ENCODE measurements at places on chromosomes 13 and 19.

GRCh38 chr13:98564204-98564603 lies 12.7 kb downstream of the STK24 start:
- no peak for DNase-seq

DNA sequence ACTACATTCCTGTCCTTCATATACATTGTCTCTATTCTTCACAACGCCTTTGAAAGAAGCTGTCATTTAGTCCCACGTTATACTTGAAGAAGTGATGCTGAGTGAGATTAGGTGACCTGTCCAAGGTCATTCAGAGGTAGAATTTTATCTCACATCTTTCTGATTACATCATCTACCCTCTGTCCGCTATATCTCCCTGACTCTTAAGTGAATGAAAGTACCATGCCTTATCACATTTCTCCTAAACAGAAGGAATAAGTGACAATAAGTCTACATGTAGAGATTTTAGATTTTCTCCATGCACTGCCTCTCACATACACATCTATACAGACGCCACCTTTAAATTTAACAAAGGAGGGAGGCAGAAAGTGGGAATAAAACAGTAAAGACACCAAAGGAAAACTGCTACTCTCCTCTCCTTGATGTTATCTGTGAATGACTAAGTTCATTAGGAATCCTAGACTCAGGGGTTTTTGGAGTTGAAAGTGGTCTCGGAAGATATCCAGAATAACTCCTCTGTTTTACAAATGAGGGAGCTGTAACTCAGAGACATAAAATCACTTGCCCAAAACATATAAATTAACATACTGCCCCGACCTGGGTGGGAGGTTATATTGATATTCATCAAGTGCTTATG lies 4.9 kb upstream of the CLDN10 start:
- DNase-seq = no peak

GRCh38 chr19:50460161-50460765 lies 16.0 kb upstream of the EMC10 start:
- no peak for DNase-seq

DNA sequence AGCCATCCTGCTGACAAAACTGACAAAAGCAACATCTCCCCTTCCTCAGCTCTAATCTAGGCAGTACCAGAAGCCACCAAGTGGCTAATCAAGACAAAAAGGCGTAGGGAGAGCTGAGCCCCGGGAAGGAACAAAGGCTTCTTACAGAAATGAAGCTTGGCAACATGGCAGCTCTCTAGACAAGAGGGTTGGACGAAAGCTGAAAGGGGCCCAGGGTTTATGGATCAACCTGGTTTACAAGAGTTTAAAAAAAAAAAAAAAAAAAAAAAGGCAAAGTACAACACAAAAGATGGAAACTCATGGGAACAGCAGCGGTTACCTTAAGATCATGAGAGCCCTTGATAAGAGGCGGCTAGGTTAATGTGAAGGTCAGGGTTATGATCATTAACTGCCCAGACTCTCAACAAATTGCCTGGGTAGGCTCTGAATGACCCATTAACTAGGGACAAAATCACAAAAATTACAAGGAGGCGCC lies 14.0 kb downstream of the ZC3H4 start:
- DNase-seq = no peak

DNA sequence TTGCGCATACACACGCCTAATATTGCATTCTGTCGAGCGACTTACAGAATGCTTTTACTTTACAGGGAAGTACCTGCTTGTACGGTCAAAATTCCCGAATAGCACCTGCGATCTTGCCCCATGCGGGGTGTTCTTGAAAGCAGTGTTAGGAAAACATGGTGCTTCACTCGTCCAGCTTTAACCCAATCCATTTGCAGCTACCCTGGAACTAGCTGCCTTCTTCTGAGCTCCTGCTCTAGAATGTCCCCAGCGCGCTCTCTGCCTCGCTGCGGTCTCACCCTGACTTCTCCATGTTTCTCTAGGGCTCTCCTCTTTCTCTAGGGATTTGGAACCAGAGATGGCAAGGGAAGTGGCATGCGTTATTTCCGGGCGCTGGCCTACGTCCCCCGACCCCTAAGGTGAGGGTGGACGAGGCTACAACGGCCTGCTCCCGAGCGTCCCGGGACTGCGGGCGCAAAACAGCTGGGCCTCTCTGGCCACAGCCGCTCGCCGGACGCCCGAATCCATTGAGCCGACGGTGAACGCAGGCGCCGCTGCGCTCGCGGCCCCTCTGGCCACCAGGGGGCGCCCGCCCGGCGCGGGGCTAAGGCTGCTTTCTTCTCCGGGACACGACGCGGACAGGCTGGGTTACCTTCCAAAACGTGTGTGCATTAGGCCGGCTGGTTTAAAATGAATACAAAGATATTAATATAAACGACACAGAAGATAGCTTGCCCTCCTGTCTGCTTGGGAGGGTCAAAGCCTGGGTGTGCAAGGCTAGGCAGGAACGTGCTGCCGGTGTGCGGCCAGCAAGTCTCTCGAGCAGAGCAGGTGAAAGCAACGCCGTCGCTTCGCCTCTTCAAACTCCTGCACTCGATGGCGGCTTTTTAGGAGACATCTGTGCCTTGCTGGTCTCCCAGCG lies 1.8 kb upstream of the SPRY2 start:
- peak; percentile 57 for DNase-seq

DNA sequence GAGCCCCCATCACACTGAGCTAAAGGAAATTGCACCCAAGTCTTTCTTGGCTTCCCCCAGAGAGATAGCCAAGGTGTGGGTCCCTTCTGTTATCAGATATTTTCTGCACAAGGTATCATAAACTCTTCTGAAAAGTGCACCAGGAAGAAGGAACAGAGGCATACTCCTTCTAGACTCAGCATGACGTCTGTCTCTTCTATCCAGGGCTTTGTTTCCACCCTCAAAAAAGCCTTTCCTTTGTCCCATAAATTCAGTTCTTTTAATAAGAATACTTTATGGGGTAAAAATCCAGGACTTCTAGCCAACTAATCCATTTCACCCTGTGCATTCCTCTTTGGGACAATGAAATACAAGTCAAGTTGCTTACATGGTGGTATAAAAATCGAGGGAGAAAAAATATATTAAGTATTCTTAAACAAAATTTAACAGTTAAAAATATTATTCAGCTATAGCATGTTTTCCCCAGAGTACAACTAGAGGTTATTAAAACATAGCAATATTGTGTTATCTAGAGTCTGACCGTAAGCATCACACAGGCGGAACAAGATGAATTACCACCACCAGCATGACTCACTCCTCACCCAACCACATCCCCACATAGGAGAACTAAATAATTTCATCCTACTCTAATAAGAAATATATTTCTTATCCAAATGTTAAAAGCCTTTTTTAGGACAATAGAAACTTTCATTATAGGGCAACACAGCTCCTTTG lies 79.9 kb upstream of the GPC6 start:
- DNase-seq = no peak

DNA sequence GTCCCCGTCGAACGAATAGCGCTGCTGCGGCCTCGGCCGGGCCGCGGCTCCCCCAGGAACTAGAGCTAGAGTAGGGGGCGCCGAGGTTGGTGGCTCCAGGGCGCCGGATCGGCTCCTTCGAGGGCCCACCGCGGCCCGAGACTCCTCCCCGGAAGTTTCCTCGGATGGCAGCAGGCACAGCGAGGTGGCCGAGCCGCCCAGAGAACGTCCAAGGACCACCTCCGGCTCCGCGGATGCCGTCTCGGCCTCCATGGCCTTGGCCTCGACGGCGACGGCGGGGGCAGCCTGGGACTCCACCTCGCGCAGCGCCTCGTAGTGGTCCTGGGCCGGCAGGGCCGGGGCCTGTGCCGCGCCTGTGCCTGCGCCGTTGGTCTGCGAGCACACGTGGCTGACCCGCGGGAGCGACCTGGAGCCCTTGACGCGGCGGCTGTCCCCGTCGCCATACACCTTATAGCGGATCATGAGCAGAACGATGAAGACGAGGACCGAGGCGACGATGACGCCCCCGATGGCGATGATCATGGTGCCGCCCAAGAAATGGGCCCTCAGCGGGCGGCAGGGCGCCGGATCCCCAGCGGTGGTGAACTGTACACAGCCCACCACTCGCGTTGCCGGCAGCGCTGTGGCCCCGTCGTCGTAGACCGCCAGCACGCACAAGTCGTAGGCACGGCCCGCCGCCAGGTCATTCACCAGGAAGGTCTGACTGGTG lies 11.8 kb downstream of the IFNL1 start:
- DNase-seq = no peak

- DNase-seq = no peak
These were observed 158.1 kb downstream of the ZNF486 start for GRCh38 chr19:20325151-20325550.

GRCh38 chr13:97971519-97971918 lies 18.0 kb downstream of the IPO5 start:
- DNase-seq = no peak

GRCh38 chr19:10662384-10663251 lies 8.5 kb downstream of the ILF3 start:
- no peak for DNase-seq

Data from CD4-positive, alpha-beta T cell treated with Interleukin-1 beta for 1 hour (primary cell).